CMK (cell line): ENCODE measurements at places on chromosomes 4 and X.

GRCh38 chr4:183571350-183571941, 66.6 kb downstream of the ING2 start:
- DNase-seq = no peak

DNA sequence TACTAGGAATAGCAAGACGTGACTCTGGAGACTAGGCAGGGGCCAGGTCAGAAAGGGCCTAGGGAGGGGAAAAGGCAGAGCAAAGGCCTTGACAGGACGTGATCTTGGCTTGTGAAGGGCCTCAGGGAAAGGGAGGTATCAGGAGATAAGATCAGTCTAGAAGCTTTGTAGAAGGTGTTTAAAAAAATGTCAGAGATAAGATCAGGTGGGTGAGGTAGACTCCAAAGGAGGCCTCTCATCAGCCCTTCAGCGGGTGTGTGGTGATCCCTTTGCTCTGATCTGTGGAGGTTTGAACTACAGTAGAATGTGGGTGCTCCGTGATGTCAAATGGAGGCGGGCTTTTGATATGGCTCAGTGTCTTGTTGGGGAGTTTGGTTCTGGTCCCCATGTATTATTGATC, 78.8 kb upstream of the PRPS1 start:
- no peak for DNase-seq

DNA sequence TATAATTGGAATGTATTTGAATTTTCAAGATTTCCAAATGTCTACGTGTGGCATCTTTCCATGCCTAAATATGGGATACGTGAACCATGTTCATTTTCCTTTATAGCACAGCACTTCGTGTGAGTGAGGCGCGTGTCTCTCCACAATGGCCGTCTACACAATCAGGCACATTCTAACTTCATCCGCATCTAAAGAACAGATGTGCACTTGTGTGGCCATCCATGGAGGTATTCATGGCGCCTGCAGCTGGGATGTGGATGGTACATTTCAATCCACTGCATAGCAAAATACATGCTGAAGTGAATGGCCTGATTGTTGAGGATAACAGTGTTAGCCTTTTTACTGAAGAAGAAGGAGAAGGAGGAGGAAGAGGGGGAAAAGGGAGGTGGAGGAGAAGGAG, 34.5 kb upstream of the TRIM2 start:
- no peak for DNase-seq

DNA sequence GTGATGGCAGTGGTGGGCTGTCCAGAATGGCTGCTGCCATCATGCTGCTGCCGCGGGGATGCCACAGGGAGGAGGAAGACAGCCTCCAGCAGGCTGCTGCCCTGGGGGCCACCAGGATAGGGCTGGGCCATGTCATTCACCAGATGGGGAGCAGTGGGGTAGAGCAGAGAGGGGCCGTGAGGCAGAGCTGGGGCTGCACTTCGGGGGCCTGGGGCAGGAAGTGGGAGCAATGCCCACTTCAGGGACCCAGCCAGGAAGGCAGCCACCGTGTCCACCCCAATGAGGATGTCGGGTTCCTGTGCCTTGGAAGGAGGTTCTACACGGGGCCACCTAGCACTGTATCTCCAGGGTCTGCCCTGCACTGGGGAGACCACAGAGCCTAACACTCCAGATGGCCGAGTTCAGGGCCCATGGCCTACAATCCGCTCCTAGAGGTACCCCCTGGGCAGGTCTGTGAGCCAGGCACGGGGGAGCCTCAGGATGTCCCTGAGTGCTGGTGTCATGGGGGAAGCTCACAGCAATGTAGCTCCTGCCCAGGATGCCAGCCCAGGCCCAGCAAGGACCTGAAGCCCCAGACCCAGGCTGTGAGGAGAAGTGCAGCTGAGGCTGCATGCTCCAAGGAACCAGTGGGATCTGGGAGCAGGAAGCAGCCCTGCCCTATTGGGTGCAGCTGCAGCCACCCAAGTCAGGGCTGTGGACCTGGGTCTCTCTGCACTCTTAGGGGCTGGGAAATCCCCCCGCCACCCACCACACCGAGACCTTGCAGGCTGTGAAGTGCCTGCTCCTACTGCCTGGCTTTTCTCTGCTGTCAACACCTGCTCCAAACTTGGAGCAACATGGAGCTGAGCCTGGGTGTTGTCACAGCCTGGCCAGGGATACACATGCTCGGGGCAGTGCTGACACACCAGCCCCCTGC, 140.3 kb downstream of the PDHA2 start:
- no peak for DNase-seq

DNA sequence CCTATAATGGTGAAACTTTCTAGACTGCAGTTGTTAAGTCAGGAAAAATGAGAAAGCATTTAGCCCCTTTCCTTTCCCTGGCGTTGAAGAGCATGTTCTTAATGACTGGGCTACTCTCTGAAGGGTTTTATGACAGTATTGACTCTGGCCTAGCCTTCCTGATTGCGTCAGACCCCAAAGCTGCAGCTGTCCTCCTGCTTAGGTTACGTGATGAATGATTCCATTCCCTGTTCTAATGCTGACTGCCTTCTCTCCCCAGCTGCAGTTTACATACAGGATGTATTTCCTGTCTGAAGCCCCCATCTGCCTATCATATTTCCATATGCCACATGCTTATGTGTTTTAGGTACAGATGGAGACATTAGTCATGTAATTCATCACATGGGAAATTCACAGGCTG, 105.8 kb upstream of the EGFL6 start:
- no peak for DNase-seq

- no peak for DNase-seq
Measured at GRCh38 chrX:72408885-72409284, 103.2 kb upstream of the CITED1 start.

DNA sequence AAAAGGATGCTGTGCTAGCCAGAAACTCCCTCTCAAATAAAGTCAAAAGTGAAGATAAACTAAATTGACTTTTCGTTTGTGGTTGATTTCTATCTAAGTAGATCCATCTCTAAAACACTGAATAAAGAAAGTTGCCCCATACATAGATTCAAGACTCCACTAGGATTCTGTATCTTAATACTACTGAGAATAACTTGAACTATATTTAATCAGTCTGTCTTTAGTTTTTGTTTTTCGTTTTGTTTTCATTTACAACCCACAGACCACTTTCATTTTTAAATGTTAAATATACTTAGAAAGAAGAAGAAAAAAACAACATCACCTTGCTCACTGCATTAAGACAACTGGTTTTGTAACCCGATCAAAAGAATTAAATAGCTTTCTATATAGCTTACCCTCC, 655.0 kb downstream of the RPA4 start:
- no peak for DNase-seq

DNA sequence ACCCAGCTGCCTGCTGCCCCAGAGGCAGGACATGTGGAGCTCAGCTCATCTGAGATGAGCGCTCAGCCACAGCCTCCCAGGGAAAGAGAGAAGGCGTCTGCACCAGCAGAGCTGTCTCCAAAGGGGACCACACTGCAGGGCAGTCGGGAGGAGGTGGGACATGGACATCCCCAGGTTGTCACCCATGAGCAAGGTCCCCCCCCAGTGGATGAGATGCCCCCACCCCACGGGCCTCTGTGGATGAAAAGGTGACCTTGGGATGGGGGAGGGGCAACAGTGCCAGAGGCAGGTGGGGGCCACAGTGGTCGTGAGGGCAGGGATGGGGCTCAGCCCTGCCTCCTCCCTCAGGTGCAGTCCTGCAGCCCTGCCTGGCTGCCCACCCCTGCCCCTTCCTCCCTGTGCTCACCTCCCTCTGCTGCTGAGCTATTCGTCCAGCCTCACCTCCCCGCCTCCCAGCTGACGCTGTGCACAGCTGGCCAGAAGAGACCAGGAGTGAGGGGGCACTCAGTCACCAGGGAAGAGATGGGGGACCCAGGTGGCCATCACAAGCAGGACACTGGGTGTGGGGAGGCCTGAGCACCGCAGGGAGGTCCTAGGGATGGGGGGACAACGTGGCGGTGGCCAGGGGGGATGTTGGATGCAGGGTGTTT, 9.3 kb downstream of the NKX1-1 start:
- DNase-seq = no peak

DNA sequence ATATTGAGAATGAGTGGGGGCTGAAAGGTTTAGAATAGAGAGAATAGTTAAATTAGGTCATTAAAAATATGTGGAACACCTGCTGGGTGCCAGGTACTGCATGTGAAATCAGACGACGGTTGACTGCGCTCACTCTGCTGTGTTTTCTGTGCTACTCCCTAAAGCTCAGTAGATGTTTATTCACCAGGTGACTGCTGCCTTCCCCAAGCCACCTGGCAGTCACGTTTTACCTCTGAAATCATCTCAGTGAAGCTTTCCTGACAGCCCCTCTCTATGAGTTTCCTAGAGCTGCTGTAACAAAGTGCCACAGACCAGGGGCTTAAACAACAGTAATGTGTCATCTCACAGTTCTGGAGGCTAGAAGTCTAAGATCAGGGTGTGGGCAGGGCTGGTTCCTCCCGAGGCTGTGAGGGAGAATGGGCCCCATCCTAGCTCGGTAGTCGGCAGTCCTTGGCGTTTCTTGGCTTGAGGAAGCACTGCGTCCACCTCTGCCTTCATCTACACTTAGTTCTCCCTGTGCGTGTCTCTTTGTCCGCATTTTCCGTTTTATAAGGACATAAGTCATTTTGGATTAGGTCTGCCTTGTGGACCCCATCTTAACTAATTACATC, 25.3 kb downstream of the ADD1 start:
- DNase-seq = no peak

DNA sequence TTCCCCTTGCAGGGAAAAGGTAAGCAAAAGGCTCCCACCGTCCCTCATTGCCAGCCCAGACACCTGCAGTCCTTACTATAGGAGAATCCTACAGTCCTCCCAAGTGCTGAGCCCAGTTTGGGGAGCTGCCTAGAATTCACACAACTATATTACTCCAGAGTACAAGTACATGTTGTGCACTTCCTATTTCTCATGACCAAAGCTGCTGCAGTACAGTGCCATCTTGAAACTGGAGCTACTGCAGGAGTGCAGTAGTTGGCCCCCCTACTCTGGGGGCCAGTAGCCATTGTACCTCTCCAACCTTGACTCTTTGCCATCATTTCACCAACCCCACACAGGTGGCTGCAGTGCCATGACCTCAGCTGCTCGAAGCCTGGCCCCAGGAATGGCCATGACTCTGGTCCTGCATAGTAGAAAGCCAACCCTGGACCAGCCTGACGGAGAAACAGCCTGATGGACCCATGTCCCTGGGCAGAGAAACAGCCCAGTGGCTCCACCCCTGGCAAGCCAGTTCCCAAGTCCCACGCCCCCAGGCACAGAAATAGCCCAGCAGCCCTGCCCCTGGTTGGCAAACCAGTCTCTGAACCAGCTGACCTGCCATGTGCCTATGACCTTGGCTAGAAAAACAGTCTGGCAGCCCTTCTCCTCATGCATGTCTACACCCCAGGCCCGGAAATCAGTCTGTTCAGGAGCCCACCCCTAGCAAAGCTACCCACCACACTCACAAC, 51.9 kb downstream of the PHKA1 start:
- DNase-seq = no peak

DNA sequence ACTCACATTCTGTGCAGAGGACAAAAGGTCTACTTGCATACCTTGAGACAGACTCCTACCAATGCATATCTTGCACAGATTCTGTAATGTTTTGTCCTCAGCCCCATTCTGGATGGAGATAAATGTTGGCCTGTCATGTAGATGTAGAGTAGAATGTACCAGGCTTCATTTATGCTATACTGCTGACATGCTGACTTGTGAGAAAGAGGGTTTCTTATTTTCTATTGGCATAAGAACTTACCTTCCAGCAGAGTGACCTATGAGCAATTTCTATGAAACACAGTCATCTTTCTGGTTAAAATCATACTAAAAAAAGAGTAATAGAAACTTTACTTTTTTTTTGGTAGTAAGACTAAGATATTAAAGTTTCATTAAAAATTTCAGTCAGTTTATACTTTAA, 17.2 kb downstream of the SLC4A4 start:
- DNase-seq = no peak

- DNase-seq = no peak
Measured at GRCh38 chr4:84677995-84678394, 95.1 kb downstream of the CDS1 start.

- no peak for DNase-seq
Measured at GRCh38 chrX:52852110-52852860, 15.6 kb downstream of the XAGE3 start.

GRCh38 chr4:98692411-98692810, 34.0 kb upstream of the TSPAN5 start:
- no peak for DNase-seq

DNA sequence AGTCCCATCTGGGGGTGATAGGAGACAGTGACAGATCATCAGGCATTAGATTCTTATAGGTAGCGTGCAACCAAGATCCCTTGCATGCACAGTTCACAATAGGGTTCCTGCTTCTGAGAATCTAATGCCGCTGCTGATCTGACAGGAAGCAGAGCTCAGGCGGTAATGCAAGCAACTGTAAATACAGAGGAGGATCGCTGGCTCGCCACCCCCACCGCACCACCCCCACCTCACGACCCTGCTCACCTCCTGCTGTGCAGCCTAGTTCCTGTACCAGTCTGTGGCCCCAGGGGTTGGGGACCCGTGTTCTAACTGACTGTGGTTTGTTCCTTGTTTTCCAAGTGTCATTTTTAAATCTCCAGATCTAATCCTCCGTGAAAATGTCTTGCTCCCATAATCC, 89.0 kb upstream of the MAPK10 start:
- no peak for DNase-seq

GRCh38 chrX:136468391-136469103, 19.2 kb upstream of the BRS3 start:
- no peak for DNase-seq
